Germinal center (tissue), 1 donor: ENCODE measurements at places on chromosomes 3 and 15.

- DNase-seq: no peak
Measured at GRCh38 chr3:22474706-22475445, 723.9 kb upstream of the ZNF385D start.

DNA sequence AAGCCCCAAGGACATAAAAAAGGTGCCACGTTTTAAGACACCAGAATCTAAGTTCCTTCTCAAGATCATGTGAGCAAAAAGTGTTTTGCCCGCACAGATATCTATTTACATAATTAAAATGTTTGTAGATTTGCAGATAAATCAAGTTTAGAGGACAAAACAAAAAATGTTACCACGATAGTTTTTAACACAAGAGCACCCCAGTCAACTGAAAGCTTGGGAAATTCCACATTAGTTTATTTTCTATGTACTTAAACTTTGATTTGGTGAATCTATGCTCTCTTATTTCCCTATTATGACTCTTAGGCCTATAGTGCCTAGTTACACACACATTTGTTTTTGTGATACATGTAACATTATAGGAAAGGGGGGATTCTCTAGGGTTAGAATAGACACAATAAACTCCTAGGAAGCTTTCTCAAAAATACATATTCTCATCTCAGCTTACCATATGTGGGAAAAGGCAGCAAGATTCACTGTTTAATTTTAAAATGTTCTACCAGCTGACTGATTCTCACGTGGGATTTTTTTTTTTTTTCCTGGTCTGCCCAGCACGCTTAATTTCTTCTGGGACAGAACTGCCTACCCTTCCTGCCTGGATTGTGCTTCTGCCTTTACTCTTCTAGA lies 8.4 kb upstream of the LEKR1 start:
- DNase-seq: no peak

- no peak for DNase-seq
Measured at GRCh38 chr15:66948294-66948693, 117.1 kb upstream of the SMAD3 start.

GRCh38 chr15:83992324-83993031 lies 243.1 kb upstream of the GOLGA6L4 start:
- DNase-seq: no peak

- no peak for DNase-seq
Measured at GRCh38 chr3:167913219-167913835, 177.8 kb downstream of the SERPINI1 start.

GRCh38 chr15:95739131-95739530 lies 591.4 kb upstream of the NR2F2 start:
- DNase-seq: no peak

DNA sequence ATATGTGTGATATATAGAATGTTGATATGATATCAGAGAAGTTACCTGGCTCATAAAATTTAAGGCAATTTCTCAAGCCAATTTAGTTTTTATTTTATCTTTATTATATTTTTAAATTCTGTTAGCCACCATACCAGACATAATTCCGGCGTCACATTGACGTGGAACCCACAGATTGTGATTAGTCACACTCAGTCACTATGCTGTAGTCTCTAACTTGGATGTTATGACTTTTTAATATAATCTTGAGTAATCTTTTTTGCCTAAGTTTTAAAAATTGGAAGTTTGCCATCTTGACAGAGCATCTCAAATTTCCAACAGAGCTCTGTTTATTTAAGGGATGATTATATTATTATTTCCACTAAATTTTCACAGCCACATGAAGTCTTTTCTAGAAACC lies 9.7 kb upstream of the DCLK3 start:
- DNase-seq: no peak

DNA sequence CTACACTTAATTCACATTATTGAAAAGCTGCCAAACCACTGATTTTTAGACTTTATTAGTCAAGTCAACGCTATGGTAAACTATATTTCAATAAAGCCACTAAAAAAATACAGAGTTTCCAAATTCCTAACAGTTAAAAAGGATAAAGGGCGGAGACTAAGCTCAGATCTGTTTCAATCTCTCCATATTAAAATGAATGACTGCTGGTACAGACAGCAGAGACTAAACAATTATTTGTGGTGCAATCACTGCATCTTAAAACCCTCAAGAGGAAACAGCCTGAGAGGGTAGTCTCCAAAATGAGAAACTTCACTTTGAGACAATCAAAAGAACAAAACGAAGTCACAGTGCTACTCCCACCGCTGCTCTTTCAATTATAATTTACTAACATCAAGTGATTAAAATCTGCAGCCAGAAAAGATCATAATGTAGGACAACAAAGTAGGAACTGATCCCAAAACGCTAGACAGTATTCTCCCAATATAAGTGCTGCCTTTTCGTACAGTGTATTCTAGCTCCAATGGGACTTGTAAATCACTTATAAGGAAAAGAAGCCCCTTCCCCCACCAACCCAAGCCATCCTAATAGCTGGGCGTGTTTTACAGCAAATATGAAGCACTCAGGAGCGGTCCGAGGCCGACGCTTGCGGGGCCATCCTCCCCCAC lies 1.2 kb downstream of the UBP1 start:
- DNase-seq: no peak

- DNase-seq: no peak
Measured at GRCh38 chr3:63333815-63334214, 55.7 kb downstream of the SYNPR start.

GRCh38 chr3:194983620-194984019 lies 287.3 kb downstream of the XXYLT1 start:
- DNase-seq: no peak

GRCh38 chr3:59865351-59865750 lies 815.5 kb upstream of the CFAP20DC start:
- DNase-seq: no peak

- DNase-seq: no peak
Measured at GRCh38 chr15:38454696-38455090, 766 bp downstream of the FAM98B start.

DNA sequence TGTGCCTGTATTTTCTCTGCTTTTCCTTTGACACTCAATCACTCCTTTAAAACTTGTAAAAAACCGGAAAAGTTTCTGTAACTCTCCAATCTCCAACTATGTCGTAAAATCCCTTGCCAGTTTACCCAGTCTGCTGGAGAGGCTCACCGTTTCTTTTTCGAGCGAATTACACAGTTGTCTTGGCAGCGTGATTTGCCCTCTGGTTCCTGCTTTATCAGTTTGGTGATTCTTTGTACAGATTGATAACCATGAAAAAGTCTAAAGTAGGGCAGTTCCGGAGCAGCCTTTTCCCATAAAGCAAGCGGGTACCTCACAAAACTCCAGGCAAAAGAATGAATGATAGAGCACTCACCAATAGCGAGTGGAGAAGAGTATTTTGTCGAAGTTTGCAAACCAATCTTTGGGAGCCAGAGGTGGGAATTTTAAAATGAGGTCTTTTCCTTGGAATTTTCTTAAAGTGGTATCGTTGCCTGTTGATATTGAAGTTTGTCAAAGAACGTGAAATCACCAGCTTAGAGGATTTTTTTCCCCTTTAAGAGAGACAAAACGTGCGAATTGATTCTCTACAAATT lies at the start of gene TTC23:
TTC23 (minus strand) TSS at position 312 of the 572 bp plus-strand sequence. CDS start 20,869 bp downstream, outside the sequence.
- DNase-seq: no peak

DNA sequence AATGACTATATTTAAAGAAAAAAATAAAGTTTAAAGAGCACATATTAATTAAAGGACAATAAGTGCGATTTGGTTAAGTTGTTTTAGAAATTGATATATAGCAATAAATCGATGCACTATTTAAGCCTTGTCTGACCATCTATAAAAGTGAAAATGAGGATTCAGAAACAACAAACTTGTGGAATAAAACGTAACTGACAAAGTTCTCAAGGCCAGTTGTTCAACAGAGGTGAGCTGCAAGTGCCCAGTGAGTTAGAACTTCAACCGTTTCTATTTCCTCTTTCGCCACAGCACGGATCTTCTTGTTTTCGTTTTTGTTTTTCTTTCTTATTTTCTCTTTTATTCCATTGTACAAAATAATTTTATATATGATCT lies 724.9 kb upstream of the ARRDC4 start:
- no peak for DNase-seq

- DNase-seq: no peak
Measured at GRCh38 chr15:34031987-34032760, 6.8 kb downstream of the AVEN start.

DNA sequence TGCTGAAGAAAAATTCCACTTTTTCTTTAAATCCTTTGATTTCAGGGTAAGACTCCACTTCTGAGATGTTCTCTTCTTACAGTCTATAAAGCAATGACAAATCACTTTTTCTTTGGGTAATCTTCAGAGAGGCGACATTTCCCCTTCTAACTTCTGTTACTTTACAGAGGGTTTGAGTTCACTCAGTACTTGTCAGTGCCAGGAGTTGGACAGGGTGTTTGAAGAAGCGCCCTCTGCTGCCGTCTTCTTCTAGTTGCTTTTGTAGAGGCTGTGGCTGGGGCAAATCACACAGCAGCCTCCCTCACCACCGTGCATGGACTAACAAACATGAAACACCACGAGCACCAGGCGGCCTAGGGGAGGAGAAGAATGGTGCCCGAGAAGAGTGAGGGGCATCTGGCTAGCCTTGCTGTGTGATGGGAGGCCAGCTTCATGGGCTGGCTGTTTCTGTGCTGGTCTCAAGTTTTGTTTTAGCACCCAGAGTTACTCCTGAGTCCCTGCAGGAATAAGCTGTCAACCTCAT lies at the start of gene CD80:
CD80 (minus strand) TSS at position 174 of the 523 bp plus-strand sequence. CDS start 1,886 bp downstream, outside the sequence.
- DNase-seq: peak; percentile 69

DNA sequence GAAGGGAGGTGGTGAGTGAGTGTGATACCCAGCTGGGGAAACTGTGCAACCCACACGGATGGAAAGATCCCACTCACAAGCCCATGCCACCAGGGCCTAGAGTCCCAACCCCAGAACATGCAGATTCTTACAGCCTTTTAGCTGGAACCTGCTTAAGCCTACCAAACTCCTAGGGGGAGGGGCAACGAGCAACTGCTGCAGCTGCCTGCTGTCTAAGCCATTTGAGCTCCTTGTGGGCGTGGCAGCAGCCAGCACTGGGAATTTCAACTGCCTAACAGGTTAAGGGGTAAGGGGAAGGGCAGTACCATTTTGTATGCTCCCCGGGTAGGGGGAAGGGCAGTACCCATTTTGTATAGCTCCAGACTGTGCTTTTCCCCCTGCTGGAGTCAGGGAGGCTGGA lies 673.2 kb upstream of the BCHE start:
- no peak for DNase-seq

- no peak for DNase-seq
Measured at GRCh38 chr3:122030381-122031122, 8.5 kb upstream of the ILDR1 start.

DNA sequence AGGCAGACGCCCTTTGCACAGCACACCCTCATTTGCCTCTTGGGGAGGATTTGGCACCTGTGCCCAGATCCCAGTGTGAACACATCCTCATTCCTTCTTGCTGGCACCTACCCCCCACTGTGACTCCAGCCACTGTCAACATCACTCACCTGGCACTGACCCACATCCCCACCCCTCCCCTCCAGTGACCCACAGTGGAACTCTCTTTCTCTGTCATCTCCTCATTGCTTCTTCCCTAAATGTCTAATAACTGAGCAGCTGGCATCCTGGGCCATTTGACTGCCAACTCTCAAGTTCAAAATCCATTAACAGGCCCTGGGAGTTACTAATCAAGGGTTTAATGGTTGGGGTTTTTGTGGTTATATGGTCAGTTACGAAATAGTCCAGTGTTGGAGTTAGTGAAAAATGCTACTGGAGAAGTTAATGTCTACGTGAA lies 14.4 kb downstream of the SNAPC5 start:
- no peak for DNase-seq

- peak; percentile 31 for DNase-seq
Measured at GRCh38 chr15:61195116-61196002, 33.7 kb downstream of the RORA start.

- DNase-seq: peak; percentile 48
Measured at GRCh38 chr15:34436956-34437442, 609 bp downstream of the GOLGA8A start.

DNA sequence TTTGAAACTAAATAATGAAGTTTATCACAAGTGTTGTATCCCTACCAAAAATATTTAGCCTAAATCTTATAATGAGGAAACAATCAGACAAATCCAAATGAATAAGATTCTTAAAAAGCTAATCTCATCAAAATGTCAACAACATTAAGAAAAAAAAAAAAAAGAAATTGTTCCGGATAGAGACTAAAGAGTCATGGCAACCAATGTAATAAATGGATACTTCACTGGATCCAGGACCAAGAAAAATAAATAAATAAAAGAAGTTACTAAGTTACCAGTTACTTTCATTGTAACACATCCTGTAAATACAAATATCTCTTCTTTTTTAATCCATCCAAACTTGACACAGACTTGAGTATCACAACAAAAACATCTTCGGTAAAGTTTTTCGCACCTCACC lies 607 bp downstream of the MRPL47 start:
- DNase-seq: no peak

GRCh38 chr3:126266291-126266840 lies 86.0 kb upstream of the ALDH1L1 start:
- DNase-seq: no peak

GRCh38 chr3:157999246-157999645 lies 107.0 kb downstream of the SHOX2 start:
- DNase-seq: no peak

- peak; percentile 76 for DNase-seq
Measured at GRCh38 chr15:85329561-85330422, 50.6 kb upstream of the AKAP13 start.

- DNase-seq: no peak
Measured at GRCh38 chr15:62877276-62877857, 165.2 kb upstream of the TPM1 start.

DNA sequence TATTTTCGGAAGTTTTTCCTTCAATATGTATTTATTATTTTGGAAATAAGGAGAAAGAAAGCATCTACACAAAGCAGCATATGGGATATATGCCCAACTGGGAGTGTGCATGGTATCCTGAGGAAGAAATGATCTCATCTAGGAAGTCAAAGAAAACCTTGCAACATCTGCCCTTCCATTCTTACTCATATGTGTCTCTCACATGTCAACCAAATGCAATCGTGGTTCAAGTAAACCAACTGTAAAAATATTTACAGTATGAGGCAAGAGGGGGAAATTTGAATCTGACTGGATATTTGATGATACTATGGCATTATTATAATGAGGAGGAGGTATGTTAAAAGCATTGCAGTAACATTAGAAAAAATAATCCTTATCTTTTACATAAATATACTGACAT lies 3.2 kb upstream of the SCG3 start:
- no peak for DNase-seq

DNA sequence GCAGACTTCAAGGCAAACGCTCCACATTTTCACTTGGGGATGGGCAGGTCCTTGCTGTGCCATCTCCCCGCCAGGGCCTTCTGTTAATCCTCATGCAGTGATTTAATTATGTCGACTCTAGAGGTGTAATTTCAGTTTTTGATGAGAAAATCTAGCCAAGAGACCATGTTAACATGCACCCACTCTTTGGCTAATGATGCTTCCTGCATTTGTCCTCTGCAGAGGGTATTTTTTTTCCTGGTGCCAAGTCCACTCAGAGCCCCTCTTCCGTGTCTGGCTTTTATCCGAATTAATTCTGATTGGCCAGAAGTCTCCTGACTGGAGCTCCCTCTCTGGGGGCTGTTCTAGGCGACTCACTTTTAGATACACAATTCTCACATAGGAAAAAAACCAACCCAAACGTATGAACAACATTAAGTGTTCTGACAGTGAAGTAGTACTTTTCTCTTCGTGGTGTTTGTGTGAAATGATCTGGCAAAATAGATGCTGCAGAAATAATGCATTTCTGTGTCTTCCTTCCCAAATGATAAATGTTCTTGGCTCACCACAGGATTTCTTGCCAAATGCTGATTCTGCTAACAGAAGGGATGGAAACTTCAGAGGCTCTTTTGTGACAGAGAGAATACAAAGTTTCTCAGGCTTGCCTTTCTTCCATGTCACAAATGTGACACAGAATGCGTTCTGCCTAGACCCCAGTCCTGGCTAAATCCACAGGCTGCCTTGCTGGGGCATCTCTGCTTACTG lies 190.0 kb downstream of the CACNA2D3 start:
- DNase-seq: no peak
